ENCODE measurements at places on chromosomes 5 and 9. TPM values are rescaled to one million over a fixed set of nuclear protein-coding genes. Genes with fewer than 3 reads are reported as not detected.

The CCNJL gene
- total RNA-seq = 0.32 TPM

The NR6A1 gene
- total RNA-seq = 5.3 TPM

The OCLN gene
- 0.48 TPM for total RNA-seq

GRCh38 chr9:2798423-2798822 lies 45.5 kb downstream of the PUM3 start:
- no peak for DNase-seq

DNA sequence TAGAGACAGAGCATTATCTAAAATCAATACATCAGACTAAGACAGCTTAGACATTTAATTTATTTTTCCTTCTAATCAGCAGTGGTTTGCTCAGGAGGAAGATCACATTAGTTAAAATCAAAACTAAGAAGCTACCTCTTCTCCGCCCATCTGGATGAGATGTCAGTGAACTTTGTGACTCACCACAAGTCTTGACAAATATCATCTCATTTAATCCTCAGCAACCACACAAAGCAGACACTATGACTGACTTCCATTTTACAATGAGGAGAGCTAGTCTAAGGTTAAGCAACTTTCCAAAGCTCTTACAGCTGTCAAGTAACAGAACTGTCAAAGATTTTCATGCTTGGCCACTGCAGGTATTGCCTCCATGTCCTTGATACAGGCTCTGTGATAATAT lies 289.5 kb downstream of the DEPDC1B start:
- DNase-seq = no peak

DNA sequence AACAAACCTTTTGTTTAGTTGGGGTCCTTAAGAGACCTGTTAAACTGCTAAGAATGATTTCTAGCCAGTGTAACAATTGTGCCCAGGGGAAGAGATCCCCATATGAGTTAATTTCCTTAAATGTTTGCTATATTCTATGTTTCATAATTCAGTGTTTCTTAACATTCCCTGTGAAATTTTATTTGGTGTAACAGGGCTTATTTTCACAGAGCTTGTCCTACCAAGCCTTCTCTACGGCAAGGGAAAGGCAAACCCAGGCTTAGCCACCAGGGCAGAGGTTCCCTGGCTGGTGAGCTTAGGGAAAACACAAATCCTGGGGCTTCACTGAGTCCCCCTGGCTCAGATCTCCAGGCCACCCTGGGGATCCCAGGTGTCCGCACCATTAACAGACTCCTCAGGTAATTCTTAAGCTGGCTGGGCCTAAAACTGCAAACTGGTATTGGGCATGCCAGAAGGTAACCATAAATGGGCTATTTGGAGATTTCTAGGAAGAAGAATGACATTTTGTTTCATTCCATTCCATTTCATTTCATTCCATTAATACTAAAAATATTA lies 17.0 kb upstream of the LCP2 start:
- no peak for DNase-seq

- DNase-seq = no peak
These were observed 212.3 kb upstream of the MPDZ start for GRCh38 chr9:13491493-13492424.

Measured in breast epithelium (tissue), 4 donors.